Lower lobe of right lung (tissue), 2 donors: ENCODE measurements at places on chromosomes 6 and 20.

DNA sequence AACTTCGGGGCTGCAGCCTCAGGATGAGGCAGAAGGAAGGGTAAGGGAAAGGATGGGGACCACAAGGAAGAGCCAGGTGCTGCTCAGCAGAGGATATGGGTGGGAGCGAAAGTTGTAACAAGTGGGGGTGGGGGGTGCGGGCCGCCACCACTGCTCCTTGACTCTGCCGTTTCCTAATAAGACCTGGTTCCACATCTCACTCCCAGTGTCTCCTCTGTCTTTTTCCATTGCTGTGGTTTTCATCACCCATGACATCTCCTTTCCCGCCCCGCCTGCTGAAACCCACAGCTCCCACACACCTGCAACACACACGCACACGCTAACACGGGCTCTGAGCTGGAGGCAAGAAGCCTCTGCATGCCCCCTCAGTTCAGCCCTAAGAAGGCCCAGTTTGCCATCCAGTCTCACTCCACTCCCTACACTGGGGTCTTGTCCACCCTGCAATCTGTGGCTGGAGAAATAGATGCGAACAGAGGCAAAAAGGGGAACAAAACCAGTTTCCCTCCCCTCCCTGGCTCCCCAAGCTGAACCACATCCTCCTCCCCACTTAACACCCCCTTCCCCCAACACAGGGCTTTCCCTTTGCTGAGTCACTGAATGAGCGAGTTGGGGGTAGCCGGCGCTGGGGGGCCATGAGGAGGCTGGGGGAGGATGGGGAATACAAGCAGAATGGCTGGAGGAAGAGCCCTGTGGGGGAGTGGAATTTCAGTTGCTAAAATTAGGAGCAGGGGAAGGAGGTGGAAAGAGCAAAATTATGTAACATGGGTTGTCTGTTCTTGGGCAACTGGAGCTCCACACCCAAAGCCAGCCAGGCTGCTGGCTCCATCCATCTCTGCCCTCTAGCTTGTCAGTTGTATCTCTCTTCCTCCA lies 11.5 kb downstream of the NFKBIL1 start:
- DNase-seq = peak; percentile 64

GRCh38 chr6:27862396-27863066 lies 49.7 kb downstream of the OR2B2 start:
- no peak for DNase-seq

GRCh38 chr20:62355878-62356588 lies 11.1 kb downstream of the LAMA5 start:
- no peak for DNase-seq

DNA sequence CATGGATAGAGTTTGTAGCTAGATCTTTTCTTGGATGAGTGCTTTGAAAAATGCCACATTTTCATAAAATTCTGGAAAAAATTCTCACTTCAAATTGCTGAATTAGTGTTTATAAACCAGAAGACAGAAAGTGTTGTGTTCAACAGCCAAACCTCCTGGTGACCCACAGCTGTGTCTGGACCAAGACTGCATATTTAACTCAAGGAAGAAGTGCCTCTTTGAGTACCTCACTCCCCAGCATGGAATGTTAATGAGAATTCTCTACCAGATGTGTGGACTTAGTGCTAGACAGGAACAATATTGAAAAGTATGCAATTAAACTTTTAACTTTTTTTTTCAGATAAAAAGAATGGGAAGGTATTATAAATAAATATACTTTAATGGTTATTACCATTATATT lies 609.3 kb downstream of the COL12A1 start:
- DNase-seq = no peak

DNA sequence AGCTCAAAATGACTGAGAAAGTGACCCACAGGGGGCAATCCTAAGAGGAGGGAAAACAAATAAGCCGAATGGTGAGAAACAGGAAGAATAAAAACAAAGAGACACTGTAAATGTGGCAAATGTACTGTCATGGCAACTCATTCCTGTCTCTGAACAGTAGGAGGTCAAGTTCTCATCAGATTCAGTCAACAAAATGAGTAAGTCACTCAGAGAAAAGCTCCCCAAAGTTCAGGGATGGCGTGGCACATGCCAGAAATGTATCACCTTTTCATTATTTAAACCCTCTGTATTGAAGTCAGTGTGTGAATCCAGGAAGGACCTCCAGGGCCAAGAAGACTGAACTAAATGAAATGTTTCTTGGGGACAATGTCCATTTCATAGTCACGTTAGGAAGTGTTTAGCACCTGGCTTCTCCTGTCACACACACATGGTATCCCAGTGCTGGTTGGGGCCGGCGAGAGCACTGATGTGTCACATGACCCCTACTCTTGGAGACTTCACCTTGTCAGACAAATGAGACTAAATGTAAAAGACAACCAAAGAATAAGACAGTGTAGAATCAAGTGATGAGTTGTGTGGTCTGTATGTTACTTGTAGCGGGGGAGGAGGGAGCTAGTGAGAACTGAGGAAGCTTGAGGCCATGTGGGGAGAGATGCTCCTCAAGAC lies 20.7 kb downstream of the CNR1 start:
- DNase-seq = no peak

- no peak for DNase-seq
Observed at GRCh38 chr6:166435574-166435973, 52.8 kb upstream of the MPC1 start.
